ENCODE measurements at places on chromosomes 12 and 14.

DNA sequence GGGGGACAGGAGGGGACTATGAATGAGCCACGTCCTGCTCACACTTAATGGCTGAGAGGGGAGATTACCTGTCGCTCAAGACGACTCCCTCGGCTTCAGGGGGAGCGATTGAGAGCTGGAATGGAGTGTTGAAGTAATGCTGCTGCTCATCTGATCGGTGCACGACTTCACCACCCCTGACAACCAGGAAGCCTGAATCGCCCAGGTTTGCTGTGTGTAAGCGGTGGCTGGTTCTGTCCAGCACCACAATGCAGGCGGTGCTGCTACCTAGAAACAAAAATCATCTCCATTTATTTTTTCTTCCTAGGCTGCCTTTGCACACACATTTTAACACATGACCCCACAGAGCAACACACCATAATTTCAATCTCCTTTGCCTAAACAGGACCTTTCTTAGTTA is 37.3 kb downstream of the PPTC7 start:
- no peak for DNase-seq

DNA sequence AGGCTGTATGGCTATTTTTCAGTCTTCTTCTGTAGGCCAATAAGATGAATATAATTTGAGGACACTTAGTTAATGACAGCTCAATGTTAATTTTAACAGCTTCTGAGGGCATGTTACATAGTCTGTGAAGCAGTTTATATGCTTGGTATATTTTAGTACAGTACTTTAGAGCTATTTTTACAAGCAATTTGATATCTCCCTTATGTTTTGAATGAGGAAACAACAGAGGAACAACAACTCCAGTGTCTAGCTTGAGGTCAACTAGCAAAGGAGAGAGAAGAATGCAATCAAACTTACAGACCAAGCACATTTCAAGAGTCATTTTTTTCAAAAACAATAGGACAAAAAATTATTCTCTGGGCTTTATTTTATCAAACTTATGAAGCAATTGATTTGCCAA is 469.1 kb upstream of the DCN start:
- DNase-seq, result no peak

DNA sequence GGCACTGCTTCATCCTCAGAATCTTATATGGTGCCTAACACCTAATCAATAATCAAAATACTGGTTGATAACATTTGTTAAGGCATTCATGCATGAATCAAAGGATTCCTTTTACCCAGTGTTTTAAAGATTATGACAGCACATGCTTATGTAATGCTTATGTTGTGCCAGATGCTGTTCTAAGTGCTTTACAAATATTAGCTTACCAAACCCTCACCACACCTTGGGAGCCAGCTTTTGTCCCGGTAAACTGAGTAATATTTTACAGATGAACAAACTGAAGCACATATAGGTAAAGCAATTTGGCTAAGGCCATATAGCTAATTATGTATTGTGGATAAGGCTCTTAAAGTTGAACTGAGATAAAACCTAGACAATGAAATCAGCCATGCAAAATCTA is 209.2 kb downstream of the ALX1 start:
- no peak for DNase-seq

GRCh38 chr12:130762319-130762675 is 46.2 kb upstream of the RIMBP2 start:
- no peak for DNase-seq

DNA sequence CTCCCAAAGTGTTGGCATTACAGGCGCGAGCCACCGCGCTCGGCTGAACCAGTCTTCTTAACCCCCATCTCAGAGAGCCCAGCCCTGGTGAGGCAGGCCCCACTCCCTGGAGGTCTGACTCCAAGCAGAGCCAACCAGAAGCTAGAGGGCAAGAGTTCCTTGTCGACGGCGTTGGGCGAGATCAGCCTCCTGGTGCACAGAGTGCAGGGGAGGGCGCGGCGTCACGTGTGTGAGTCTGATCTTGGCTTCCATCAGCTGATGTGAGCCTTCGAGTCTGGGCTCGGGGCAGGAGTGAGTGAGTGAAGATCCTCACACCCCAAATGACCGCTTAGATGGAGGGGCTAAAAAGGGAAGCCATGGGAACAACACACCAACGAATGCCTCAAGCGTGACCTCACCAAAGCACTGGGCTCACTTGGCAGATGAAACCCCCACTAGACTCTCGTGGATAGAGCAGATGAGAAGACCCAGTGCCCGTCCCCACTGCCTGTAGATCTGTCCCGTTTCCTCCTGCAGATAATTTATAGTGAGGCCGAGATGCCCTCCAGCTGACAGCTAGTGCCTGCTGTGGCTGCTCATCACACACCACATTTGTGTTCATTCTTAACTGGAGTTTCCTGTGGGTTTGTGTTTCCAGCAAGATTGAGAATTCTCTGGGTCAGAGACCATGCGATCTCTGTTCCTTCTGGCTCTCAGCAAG is 28.6 kb upstream of the ADGRD1 start:
- no peak for DNase-seq

- DNase-seq, result no peak
These were observed 52.8 kb downstream of the STXBP6 start for GRCh38 chr14:24996930-24997725.

- DNase-seq, result no peak
These were observed 12.0 kb downstream of the C12orf75 start for GRCh38 chr12:105342464-105342863.

DNA sequence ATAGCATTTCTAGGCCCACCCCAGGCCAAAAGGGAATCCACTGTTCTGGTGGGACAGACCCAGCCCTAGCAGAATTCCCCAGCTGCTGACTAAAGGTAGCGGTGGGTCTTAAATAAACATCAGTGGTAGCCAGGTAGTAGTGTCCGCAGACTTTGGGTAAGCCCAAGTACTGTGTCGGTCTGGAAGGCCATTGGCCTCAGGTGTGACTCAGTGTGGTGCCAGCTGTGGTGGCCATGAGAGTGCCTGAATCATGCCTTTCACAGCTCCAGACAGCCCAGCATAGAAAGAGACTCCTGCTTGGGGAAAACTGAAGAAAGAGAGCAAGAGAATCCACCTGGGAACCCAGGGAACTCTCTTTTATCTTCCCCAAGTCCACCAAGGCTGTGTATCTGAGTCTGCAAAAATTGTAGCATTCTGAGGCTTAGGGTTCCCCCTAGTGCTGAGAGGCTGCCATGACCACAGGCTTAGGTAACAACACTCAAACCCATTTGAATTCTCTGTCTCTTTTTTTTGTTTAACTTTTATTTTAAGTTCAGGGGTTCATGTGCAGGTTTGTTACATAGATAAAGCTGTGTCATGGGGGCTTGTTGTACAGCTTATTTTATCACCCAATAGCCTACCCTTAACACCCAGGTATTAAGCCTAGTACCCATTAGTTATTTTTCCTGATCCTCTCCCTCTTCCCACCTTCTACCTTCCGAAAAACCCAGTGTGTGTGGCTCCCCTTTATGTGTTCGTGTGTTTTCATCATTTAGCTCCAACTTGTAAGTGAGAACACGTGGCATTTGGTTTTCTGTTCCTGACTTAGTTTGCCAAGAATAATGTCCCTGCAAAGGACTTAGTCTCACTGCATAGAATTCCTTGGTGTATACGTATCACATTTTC is 16.7 kb upstream of the CD163L1 start:
- peak; percentile 23 for DNase-seq

- no peak for DNase-seq
These were observed 474.1 kb upstream of the PRICKLE1 start for GRCh38 chr12:43063650-43064049.

DNA sequence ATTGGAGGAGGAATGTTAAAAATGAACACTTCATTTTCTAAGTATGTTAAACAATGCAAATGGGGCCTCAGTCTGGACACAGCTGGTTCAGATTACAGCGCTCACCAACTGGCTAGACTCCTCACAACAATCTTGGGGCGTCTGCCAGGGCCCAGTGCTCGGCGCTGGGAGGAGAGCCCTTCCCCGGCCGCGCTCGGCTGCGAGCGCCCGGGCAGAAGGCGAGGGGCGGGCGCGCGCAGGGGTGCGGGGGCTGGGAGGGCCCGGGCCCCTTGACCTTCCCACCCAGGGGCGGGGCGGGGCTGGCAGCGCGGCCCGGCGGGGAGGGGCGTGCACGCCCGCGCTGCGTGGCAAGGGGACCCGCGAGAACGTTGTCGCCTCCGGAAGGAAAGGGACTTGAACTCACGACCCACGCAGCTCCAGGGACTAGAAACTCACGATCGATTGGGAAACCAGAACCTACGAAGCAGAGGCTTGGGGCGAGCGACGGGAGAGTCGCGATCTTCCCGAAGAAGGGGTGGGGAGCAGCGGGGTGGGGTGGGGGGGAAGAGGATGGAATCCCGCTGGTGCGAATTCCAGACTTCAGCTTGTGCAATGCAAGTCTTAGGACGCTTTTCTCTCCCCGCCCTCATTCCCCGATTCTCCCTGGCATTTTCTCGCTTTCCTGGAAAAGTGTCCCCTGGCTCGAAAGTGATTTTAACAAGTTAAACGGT is at the start of gene FBLN5:
TSS of gene FBLN5 (minus strand) at position 220 of the 710 bp plus-strand sequence. CDS start 465 bp downstream, outside the sequence.
- peak; percentile 17 for DNase-seq

GRCh38 chr12:75704208-75704607 is 192.8 kb upstream of the KRR1 start:
- no peak for DNase-seq

DNA sequence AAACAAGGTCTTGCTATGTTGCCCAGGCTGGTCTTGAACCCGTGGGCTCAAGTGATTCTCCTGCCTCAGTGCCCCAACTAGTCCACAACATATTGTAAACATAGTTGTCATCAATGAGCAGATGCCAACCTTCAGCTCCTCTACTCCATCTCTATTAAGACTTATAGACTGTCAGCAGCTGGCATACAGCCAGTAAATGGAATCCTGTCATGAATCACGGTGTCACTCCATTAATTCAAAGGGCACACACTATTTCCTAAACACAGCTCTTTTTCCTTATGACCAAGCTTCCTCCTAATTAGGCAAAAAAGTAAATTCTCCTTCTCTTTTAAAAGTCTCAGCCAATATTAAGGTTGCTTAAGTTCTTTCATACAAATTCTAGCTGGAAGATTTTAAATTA is 111.2 kb downstream of the ITPR2 start:
- DNase-seq, result no peak

DNA sequence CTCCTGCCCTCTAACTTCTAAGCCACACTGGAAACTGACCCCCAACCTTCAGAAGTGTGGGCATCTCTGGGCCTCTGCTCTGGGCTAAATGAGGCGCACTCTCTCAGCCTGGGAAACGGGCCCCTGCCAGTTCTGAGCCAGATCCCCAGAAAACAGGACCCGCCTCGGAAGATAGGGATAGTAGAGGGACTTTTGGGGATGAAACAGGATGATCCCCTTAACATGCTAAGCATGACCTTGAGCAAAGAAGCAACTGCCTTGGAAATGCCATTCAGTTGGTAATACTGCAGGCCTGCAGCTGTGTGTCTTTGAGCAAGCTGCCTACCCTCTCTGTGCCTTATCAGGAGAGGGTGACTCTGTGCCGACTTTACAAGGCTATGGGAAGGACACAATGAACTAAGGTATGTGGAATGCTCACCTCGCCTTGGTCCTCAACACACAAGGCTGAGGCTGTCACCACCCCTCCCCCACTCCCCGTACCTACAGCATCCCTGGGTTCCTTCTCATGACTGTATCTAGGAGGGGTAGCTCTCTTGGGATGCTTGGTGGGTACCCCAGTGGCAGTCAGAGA is 54.0 kb downstream of the NCOR2 start:
- DNase-seq, result no peak

DNA sequence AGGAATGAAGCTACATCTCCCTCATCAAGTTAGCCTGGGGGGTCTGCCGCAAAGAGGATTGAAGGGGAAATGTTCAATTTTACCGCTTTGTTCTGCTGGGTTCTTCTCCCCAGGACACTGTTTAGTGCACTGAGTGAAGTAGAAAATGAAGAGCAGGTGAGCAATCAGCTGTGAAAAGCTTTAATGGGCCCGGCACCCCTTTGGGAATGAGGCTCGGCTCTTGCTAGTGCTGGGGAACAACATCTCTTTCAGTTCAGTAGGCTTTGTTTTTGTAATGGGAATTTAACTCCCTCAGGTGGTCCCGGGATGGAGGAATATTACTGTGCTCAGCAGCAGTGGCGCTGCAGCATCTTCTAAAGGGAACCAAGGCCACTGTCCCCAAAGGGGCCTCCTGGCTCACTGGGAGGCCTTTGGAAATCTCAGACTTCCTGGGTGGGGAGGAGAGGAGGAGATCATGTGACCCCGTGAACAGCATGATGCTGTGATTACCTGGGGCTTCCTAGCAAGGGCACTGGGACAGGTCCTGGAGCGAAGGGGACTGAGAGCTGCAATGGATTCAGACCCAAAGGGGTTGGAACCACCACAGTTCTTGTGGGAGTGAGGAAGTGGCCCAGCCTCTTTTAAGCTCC is 85.2 kb upstream of the MAX start:
- no peak for DNase-seq

DNA sequence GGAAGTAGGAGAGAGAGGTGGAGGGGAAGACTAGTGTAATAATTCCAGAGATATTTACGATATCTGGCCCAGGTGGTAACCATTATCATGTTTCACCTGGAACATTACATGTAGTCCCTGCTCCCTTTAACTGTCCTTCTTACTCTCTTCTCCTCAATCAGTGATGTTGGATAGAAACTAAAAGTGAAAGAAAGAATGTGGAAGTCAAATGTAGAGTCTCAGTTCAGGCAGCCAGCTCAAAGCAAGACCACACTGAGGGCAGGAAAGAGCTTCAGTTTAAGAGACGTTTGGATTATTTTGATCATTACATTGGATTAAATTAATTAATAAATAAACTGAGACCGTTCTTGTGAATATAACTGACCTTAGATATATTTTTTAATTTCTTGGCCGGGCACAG is 594.4 kb downstream of the FLRT2 start:
- no peak for DNase-seq

DNA sequence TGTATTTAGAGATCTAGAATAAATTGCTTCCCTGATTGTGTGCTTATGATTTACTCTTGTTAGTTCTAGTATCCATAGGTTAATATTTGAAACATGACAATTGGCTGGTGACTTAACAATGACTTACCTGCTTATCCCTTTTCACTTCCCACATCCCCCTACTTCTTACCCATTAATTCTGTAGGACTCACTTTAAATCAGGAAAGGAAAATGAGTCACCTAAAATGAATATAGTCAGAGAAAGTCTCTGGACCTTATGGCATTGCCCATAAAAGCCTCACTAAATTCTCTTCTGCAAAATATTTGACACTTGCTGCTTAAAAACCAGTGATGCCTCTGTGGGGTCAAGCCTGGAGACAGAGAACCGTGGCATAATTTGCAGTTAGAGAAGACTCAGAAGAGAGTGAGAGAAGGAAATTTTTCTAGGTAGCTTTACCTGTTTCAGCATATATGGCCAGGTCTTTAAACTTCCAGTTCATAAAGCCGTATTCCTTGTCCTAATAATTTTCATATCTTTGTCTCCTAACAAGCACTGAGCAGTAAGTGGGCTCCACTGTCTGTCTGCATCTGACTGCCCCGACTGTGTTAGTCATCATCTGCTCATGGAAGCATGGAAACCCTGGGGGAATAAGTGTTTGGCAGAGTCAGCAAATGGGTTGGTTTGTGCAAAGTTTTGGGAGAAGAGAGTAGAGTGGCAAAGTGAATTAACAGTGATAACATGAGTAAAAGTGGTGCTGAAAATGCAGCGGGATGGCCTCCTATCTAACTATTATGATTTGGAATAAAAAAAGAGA is 294.4 kb downstream of the AKAP6 start:
- DNase-seq, result no peak

GRCh38 chr12:58961166-58961565 is 40.9 kb upstream of the LRIG3 start:
- no peak for DNase-seq

GRCh38 chr12:89707703-89708564 is 704 bp downstream of the ATP2B1 start:
- no peak for DNase-seq
